ENCODE measurements at places on chromosomes 6 and 20. TPM values are rescaled to one million over a fixed set of nuclear protein-coding genes. Genes with fewer than 3 reads are reported as not detected.

GRCh38 chr20:62063981-62064769 lies 1.5 kb downstream of the TAF4 start:
- DNase-seq, result peak; percentile 42

DNA sequence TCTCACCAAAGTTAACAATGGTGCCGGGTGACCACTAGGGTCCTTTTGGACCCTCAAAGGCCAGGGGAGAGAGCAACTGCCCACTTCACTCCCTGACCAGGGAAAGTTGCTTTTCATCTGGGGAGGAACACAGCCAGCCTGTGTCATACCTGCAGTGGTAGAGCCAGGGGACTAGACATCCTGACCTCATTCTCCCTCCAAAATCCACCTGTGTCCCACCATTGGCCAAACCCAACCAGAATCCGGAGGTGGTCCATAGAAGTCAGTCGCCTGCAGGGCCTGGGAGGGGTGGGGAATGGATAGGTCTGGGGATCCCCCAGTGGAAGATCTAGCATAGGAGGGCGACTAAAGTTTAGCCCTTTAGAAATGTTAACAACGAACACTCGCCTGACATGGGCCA lies 12.8 kb downstream of the PFDN4 start:
- DNase-seq, result no peak

GRCh38 chr6:451847-452246 lies 60.3 kb downstream of the IRF4 start:
- no peak for DNase-seq

DLK2 gene
- total RNA-seq, result 1.3 TPM

DNA sequence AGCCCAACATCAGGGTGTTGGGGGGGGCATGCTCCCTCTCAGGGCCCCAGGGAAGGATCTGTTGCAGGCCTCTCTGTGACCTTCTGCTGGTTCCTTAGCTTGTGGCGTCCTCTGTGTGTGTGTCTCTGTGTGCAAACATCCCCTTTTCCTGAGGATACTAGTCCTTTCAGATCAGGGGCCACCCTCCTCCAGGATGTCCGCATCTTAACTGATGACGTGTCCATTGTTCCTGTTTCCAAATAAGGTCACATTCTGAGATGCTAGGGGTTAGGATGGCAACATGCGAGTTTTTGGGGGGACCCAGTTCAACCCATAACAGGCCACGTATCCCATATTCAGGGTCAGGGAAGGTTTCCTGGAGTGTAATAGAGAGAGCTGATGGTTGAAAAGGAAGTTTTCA lies 40.9 kb downstream of the GMPR start:
- no peak for DNase-seq

ARHGAP40 gene
- total RNA-seq, result not detected

DNA sequence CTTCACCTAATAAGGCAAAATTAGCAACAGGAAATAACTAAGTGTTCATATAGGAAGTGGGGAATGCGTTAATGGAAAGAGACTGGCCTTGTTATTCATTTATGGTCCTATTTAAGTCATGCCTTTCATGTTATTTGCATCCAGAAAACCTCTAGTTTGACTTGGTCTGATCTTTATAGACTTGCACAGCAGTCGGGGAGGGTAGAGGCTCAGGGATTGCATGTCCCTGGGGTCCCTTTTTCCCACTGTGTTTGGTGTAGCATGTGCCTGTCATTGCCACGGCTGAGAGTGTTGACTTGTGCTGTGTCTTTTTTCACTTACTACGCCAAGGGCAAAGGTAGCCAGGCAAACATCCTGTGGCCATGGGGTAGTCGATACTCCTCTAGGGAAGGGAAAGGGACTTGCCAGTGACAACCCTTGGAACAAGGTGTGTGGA lies 105.4 kb upstream of the RIN2 start:
- no peak for DNase-seq

PDE7B gene
- total RNA-seq, result 8.1 TPM

DNA sequence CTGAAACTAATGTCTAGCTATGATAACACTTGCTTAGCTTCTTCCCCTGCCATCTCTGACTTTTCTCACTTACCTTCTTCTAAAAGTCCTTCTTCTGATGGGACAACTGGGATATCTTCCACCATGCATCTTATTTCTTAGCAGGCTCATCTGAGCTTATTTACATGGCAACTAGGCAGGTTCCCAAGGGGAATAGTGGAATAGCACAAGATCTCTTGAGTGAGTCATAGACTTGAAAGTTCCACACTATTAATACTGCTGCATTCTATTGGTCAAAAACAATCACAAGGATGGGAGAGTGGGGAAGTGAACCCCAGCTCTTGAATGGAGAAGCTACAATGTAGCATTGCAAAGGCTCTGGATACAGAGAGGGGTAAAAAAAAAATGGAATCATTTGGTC lies 142.1 kb downstream of the HAO1 start:
- no peak for DNase-seq

- no peak for DNase-seq
Observed at GRCh38 chr6:93307505-93308409, 111.6 kb downstream of the EPHA7 start.

SPATS1 gene
- total RNA-seq, result not detected

- DNase-seq, result no peak
Observed at GRCh38 chr6:50030350-50030749, 8.6 kb upstream of the DEFB110 start.

- no peak for DNase-seq
Observed at GRCh38 chr20:62305765-62306413, 3.1 kb downstream of the ADRM1 start.

AKAP12 gene
- total RNA-seq, result 102 TPM

DNA sequence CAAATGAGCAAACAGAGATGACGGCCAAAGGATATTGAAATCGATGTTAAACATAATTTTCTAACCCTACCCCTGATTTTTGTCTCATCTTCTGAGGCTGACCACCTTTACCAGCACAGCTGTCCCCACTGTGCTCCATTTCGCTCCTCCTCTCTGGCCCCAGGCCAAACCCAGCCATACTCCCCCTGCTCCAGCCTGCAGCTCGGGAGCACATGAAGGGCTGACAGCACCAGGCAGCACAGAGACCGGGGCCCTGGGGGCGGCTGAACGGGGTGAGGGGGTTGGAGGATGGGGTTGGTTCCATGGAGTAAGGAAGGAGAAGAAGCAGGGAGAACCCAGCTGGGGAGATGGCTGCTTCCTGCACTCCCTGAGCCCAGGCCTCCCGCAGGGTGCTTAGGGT lies 3.2 kb upstream of the NCR2 start:
- DNase-seq, result no peak

DNA sequence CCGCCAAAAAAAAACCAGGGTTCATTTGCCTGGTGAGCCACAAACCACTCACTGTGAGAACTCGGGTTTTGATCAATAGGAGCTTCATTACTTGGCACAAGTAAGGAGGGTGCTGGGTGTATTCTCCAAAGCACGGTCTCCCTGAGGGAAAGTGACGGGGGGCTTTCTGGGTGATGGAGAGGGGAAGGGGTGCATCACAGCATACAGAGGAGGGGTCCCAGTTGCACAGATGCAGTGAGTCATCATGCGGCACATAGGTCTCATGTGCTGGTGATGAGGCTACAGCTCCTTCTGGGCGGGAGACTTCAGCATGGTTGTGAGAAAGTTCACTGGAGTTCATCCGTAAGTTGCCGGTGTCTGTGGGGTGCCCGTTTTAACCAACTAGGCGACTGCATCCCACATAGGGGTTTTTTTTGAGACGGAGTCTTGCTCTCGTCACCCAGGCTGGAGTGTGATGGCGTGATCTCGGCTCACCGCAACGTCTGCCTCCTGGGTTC lies 36.2 kb downstream of the SUN5 start:
- DNase-seq, result no peak

DNA sequence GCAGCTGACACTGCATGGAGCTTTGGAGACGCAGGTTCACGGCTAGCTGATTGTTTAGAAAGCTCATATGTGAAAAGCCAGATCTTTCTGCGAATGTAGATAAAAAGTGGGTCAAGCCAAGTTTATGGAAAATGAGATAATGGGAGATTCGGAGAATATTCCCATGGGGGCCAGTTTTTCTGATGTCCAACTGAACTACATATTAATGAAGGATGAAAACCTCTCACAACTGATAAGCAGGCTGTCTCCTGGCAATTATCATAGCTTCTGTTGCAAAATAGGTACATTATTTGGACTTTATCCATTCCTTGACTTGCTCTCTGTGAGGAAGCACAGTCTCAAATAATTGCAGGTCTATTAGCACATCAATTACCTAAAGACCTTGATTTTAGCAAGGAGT lies 21.1 kb downstream of the HDGFL1 start:
- no peak for DNase-seq

DNA sequence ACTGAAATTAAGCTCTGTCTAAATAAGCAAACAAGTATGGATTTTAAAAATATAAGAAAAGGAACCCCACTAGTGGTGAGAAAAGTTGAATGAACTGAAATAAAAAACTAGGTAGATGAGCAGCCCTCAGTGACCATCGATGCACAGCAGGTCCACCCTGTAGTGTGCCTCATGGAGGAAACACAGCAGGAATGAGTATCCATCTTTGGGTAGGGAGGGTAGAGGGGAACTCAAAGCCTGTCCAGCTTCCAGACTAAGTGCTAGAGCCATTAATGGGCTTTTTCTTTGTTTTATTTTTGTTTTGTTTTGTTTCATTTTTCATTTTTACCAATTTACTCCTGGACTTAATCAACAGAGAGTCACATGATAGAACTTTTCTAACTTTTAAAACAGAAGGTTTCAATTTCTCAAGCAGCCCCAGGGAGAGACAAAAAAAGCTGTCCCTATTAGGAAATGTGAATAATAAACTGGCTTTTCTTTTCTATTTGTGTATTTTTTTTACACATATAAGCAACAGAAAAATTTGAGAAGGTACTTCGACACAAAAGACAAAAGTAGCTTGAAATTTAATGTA lies 700.6 kb downstream of the HACE1 start:
- DNase-seq, result no peak

EPPIN gene
- total RNA-seq, result 1.1 TPM

HSPA12B gene
- 17.9 TPM for total RNA-seq

- DNase-seq, result peak; percentile 27
Observed at GRCh38 chr6:52595000-52595795, 18.3 kb upstream of the TRAM2 start.

GRCh38 chr6:4922488-4923037 lies 81.3 kb downstream of the RPP40 start:
- DNase-seq, result no peak

- peak; percentile 58 for DNase-seq
Observed at GRCh38 chr20:3716195-3716834, 3.9 kb upstream of the SIGLEC1 start.

BANF2 gene
- total RNA-seq, result 15.2 TPM

DNA sequence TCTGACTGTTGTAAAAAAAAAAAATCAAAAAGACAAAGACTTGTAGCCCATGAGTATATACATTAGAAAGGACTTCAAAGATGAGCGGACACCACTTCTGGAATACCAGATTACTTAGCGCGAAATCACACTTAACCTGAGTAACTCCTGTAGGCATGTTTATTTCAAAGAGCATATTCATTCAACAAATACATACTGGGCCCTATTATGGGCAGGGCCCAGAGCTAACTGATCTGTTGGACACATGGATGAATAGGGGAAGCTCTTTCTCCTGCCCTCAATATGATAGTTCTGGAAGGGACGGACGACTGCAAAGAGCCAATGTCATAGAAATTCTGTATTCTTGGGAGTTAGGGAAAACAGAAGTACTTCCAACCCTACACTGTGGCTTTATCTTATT lies 12.3 kb downstream of the MAN1A1 start:
- no peak for DNase-seq

- no peak for DNase-seq
Observed at GRCh38 chr6:127267646-127268625, 1.3 kb downstream of the RNF146 start.

EYA4 gene
- 5.2 TPM for total RNA-seq

GRCh38 chr20:2691663-2692035 lies 931 bp upstream of the EBF4 start:
- DNase-seq, result peak; percentile 29

DNA sequence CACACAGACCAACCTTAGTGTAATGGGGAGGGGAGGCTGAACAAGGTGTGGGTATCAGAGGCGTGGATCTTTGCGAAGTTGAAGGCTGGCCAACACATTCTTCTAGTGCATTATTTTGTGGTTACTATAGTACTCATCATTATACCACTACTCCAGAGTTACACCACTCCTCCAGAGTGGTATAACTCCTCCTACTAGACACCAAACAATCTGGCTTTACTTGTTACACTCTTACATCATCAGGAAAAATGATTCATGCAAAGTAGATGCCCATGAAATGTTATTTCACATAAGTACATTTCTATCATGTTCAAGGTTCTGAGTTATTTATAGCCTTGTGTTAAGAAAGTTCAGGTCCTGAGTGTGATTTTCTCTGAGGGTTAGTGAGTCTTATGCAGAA lies 443.1 kb upstream of the OPRM1 start:
- no peak for DNase-seq

PPP1R18 gene
- 14.8 TPM for total RNA-seq

- no peak for DNase-seq
Observed at GRCh38 chr6:108168090-108168463, 2.3 kb downstream of the NR2E1 start.

DNA sequence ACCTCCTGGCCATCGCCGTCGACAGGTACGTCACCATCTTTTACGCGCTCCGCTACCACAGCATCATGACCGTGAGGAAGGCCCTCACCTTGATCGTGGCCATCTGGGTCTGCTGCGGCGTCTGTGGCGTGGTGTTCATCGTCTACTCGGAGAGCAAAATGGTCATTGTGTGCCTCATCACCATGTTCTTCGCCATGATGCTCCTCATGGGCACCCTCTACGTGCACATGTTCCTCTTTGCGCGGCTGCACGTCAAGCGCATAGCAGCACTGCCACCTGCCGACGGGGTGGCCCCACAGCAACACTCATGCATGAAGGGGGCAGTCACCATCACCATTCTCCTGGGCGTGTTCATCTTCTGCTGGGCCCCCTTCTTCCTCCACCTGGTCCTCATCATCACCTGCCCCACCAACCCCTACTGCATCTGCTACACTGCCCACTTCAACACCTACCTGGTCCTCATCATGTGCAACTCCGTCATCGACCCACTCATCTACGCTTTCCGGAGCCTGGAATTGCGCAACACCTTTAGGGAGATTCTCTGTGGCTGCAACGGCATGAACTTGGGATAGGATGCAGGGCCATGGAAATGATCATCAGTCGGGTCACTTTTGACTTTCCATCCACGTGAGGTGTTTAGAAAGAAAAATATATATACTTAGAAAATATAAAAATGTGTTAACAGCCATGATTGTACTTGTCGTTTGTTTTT lies 868 bp downstream of the MC3R start:
- peak; percentile 3 for DNase-seq

DNA sequence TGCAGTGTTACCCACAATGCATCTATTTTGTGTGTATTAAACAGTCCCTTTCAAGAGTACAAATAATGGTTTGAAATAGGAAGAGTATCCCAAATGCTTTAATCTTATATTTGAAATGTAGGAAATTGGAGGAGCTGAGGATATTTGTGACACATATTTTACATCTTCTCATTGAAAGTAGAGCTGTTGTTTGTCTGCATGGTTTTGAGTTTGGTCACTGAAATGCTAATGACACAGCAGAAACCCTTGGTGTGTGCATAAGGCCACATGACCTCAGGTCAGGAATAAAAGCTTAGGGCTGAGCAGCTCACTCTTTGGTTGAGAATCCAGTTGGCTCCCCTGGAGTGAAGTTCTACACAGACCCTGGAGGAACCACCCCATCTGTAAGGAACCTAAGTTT lies 49.8 kb downstream of the TPD52L1 start:
- DNase-seq, result no peak

- DNase-seq, result no peak
Observed at GRCh38 chr6:24564081-24564480, 69.3 kb downstream of the ALDH5A1 start.
